ENCODE measurements at places on chromosomes 13 and 19.
A peak's percentile ranks its signal among the peaks of the same experiment; 100 is the strongest.

DNA sequence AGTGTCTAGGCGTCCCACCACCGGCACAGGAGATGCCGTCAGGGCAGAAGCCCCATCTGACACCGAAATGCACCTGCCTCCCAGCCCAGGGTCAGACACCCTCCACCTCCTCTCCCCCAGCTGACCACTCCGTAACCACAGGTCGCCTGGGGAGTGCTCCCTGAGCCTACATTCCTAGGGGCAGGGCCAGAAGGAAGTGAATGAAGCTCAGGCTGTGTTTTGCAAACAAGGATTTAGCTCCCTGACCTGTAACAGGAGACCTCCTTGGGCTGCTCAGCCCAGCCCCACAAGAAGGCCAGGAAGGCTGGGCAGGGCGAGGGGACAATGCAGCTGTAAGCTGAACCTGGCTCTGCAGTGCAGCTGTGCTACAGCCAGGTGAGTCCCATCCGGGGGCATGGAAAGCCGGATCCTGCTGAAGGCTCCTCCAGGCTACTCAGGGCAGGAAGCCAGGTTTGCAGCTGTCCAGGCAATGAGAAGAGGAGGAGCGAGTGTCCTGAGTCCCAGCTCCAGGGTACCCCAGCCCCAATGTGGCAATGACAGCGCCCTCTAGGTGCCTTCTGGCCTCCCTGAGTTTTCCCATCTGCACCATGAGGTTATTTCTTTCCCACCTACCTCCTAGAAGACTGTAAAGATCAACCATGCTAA, 42.1 kb downstream of the RHPN2 start:
- no peaks in the 10 kb centered on the region for H3K27me3 ChIP-seq
- no peak for DNase-seq
- no peak overlapping the region for H3K4me3 ChIP-seq
- no peaks in the 10 kb centered on the region for H3K36me3 ChIP-seq
- no peak overlapping the region for H3K27ac ChIP-seq

DNA sequence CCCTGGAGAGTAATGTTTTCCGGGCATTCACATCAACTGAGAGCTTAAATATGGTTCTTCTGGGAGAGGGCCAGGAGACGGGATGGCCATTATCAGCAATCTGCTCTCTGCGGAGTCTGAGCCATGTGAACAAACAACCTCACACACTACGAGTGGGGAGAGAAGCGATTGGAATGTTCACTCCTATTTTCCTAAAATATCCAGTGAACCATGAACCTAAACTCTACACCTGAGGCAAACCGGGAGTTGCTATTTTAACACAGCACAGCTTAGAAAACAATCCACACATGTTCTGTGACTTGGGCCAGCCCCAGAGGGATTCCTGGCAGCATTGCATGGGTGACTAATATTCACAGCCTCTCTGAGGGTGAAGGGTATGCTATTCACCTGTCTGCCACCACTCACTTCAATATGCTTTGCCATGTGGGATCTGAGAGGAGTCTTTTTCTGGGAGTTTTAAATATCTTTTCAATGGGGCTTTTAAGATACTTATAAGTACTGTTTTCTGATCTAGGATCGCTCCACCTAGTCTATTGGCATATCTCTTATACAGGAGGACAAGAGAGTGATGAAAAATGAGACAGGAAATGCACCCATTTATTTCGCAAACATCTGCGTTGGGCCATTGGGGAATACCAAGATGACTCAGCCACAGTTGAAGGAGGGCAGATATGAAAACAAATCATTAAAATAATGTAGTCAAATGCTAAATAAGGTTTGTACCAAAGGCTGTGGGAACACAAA, 72.6 kb upstream of the SERP2 start:
- no peak overlapping the region for H3K4me3 ChIP-seq
- no peak for DNase-seq
- no peaks in the 10 kb centered on the region for H3K27me3 ChIP-seq
- peaks cover 18% of the 10 kb centered on the region for H3K4me1 ChIP-seq

DNA sequence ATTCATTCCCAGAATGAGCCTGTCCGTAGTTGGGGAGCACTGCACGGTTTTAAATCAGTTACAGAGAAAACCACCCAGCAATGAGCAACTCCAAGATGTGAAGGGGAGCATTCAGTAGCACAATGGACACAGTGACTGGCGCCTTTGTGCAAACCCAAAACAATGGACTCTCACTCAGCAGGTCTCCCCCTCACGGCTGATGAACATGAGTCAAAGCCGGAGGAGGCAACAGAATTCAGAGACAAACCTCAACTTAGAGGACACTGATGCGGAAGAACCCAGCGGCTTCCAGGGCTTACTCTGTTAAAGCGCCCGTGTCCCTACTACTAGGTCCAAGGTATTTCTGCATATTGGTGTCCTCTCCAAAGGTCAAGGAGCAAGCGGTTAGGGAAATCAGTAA, 17.7 kb downstream of the PLEKHF1 start:
- H3K27me3 ChIP-seq = no peaks in the 10 kb centered on the region
- H3K4me1 ChIP-seq = peaks cover 68% of the 10 kb centered on the region
- H3K27ac ChIP-seq = peak overlapping the region; percentile 19
- H3K4me3 ChIP-seq = no peak overlapping the region

- no peak for DNase-seq
- no peaks in the 10 kb centered on the region for H3K27me3 ChIP-seq
- H3K36me3 ChIP-seq = peaks cover 27% of the 10 kb centered on the region
- H3K4me1 ChIP-seq = peaks cover 70% of the 10 kb centered on the region
- H3K27ac ChIP-seq = peak overlapping the region; percentile 94
Observed at GRCh38 chr19:49549045-49549444, 21.2 kb downstream of the RCN3 start.

GRCh38 chr13:35789335-35790165, 313.1 kb upstream of the MAB21L1 start:
- no peak overlapping the region for H3K4me3 ChIP-seq
- H3K4me1 ChIP-seq = no peaks in the 10 kb centered on the region
- H3K36me3 ChIP-seq = no peaks in the 10 kb centered on the region
- no peak for DNase-seq
- H3K27ac ChIP-seq = no peak overlapping the region
- no peaks in the 10 kb centered on the region for H3K27me3 ChIP-seq

- peaks cover 5% of the 10 kb centered on the region for H3K36me3 ChIP-seq
- peaks cover 18% of the 10 kb centered on the region for H3K4me1 ChIP-seq
- H3K27ac ChIP-seq = no peak overlapping the region
- no peak overlapping the region for H3K4me3 ChIP-seq
- no peak for DNase-seq
Observed at GRCh38 chr19:56101746-56102535, 19.2 kb downstream of the ZNF787 start.

DNA sequence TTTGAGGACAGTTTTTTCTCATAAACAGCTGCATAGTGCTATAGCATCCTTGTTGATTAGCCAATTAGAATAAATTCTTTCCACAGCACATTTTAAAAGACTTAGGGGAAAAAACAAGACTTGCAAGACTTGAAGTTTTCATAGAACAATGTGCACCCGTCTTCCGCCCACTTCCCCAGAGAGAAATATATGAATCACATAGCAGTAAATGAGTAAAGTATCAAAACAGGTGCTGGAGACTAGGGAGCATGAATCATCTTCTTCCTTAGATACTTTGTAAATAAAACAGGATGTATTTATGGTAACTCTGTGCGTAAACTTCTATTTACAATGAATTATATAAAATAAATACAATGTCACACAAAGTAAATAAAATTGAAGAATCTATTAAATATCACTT, 75.1 kb downstream of the COL4A2 start:
- H3K4me1 ChIP-seq = no peaks in the 10 kb centered on the region
- H3K27ac ChIP-seq = no peak overlapping the region
- H3K27me3 ChIP-seq = peaks cover 8% of the 10 kb centered on the region

GRCh38 chr19:10114651-10115391, 3.3 kb downstream of the P2RY11 start:
- H3K27ac ChIP-seq = no peak overlapping the region
- H3K4me1 ChIP-seq = peaks cover 48% of the 10 kb centered on the region
- H3K27me3 ChIP-seq = no peaks in the 10 kb centered on the region
- H3K4me3 ChIP-seq = no peak overlapping the region
- H3K36me3 ChIP-seq = peaks cover 43% of the 10 kb centered on the region

GRCh38 chr13:38980750-38981078, 9.9 kb downstream of the STOML3 start:
- H3K36me3 ChIP-seq = no peaks in the 10 kb centered on the region
- no peak overlapping the region for H3K4me3 ChIP-seq
- H3K4me1 ChIP-seq = no peaks in the 10 kb centered on the region
- no peak overlapping the region for H3K27ac ChIP-seq
- no peak for DNase-seq

DNA sequence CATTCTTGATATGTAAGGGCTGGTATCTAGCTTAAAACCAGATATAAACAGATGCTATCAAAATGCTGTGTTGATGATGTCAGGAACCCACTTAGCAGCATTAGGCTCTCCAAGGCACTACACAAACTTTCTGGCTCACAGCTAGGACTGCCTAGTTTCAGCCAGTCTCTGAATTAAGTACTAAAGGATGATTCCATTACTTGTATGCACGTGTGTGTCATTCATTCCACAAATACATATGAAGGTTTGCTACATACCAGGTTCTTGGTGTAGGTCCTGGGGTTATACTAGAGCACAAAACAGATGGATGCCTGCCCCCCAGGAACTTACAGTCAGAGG, 151.5 kb downstream of the RGCC start:
- DNase-seq = no peak
- H3K27ac ChIP-seq = no peak overlapping the region
- no peak overlapping the region for H3K4me3 ChIP-seq
- H3K36me3 ChIP-seq = peaks cover 20% of the 10 kb centered on the region
- no peaks in the 10 kb centered on the region for H3K4me1 ChIP-seq
- H3K27me3 ChIP-seq = no peaks in the 10 kb centered on the region

DNA sequence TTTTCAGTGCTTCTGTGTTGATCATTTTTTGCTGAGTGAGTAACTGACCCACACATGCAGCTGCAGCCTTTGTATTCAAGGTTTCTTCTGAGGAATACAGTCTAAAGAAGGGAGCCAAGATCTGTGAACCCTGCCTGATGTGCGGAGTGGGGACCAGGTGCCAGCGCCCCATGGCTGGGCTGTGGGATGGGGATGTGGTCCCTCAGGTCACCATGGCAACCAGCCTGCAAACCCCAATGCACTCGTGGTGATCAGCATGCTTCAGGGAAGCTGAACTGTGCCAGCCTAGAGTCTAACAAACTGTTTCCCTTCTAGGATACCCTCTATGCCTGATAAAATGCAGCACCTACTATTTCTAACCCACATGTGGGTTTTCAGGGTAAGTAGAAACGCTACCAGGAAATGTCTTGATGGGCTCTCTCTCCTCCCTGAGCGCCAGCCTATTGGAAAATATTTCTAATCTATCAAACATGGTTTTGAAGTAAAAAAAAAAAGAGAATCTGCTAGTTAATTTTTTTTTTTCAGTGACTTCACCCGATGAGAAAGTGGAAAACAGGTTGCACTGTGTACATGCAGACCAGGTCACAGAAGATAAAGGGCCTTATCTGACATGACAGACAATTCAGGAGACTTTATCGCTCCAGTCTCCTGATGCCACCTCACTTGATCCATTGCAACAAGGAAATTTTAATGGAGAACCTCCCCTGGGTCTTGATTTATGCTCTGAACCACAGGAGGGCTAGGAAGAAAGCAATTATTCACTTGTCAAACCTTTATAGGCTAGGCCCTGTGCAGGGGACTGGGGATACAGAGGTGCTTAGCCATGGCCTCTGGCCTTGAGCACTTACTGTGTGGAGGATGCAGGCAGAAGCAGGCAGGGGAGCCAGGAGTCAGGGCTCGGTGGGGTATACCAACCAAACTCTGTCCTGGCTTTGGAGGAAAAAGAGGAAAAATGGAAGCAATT, 51.1 kb downstream of the RASL11A start:
- no peak overlapping the region for H3K27ac ChIP-seq
- H3K27me3 ChIP-seq = peaks cover 6% of the 10 kb centered on the region
- H3K4me1 ChIP-seq = peaks cover 5% of the 10 kb centered on the region
- H3K36me3 ChIP-seq = no peaks in the 10 kb centered on the region

DNA sequence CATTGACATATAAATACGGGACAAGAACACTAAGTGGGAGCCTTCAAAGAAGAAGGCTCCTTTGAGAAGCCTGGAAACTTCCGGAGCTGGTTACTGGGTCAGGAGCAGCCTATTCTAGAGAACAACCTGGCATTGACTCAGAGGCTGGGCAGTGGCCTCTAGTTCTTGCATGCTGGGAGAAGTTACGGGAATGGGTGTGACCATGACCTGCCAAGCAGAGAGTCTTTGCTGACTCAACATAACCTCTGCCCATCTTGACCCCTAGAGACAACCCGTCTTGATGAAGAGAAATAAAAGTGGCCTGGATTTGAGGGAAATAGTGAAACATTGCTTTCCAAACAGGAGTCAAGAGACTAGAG, 21.0 kb downstream of the STARD13 start:
- H3K36me3 ChIP-seq = no peaks in the 10 kb centered on the region
- H3K4me1 ChIP-seq = no peaks in the 10 kb centered on the region
- DNase-seq = no peak
- H3K27ac ChIP-seq = no peak overlapping the region
- peaks cover 1% of the 10 kb centered on the region for H3K27me3 ChIP-seq

DNA sequence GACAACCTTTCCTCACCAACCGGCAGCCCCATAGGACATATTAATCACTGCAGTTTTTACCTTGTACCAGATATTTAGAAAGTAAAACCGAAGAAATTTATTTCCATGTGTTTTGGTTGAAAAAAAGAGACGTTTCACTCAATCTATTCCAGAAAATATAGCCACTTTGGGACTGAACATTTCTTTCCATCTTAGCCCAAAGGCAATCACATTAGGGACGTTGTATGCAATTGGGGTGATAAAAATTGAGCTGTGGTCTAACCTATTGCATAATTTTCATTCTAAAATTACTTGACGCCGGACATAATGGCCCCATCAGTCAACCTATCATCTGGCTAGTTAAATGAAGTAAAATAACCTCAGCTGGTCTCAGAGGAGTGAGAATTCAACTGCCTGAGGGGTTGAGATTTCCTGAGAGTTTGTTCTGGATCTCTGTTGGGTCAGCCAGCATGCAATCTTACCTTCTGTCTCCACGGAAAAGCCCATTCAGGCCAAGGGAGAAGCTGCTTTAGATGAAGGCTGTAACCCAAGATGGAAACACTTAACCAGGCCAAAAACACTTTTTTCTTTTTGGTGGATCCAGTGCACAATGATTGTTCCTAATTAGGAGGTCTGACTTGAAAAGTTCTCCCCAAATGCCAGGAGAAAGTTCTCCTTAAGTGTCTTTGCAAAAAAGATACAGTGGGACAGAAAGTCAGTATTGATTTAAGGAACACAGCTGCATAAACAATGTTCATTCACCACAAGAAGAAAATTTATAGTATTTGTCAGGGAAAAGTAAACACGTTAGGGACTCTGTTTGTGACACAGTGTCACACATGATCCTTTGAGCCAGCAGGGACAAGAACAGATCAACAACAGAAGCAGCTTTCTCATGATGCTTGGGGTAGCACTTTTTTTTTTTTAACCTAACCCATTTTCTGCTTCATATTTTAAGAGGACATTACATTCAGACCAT, 34.1 kb downstream of the DLEU7 start:
- no peak overlapping the region for H3K27ac ChIP-seq
- peaks cover 2% of the 10 kb centered on the region for H3K27me3 ChIP-seq
- DNase-seq = no peak
- peaks cover 16% of the 10 kb centered on the region for H3K4me1 ChIP-seq
- peaks cover 3% of the 10 kb centered on the region for H3K36me3 ChIP-seq

DNA sequence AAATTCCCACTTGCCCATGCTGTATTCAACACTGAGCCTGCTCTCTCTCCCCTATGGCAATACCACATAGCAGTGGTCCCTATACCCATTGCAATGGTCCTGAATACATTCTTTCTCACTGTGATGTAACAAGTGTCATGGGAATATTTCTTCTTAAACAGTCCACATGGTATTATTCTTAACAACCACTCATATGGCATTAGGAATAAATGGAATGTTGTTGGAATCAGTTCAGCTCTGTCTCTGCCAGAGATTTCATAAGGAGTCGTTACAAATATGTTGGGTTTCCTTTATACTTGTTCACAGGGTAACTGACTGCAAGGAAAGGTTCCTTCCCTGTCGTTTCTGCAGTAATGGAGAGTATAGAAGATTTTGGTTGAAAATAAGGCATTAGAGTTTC, 128.3 kb upstream of the SPATA13 start:
- H3K27ac ChIP-seq = no peak overlapping the region
- H3K4me1 ChIP-seq = no peaks in the 10 kb centered on the region
- H3K27me3 ChIP-seq = peaks cover 36% of the 10 kb centered on the region
- no peak overlapping the region for H3K4me3 ChIP-seq
